ENCODE measurements at places on chromosomes 5 and 9. TPM values are rescaled to one million over a fixed set of nuclear protein-coding genes. Genes with fewer than 3 reads are reported as not detected.

Gene NME5
- 1.9 TPM for total RNA-seq

Gene FBP2
- not detected for total RNA-seq

GRCh38 chr5:109080896-109081295 lies 328.9 kb downstream of the PJA2 start:
- no peak for DNase-seq
- no peaks in the 10 kb centered on the region for H3K36me3 ChIP-seq

Gene GDF9
- total RNA-seq: 0.33 TPM

- no peaks in the 10 kb centered on the region for H3K27me3 ChIP-seq
- no peaks in the 10 kb centered on the region for H3K4me1 ChIP-seq
- no peak overlapping the region for H3K27ac ChIP-seq
- no peaks in the 10 kb centered on the region for H3K36me3 ChIP-seq
Measured at GRCh38 chr5:125202871-125203438, 456.5 kb upstream of the ZNF608 start.

Measured in breast epithelium (tissue), 4 donors.